ENCODE measurements at places on chromosomes 16 and 17.

DNA sequence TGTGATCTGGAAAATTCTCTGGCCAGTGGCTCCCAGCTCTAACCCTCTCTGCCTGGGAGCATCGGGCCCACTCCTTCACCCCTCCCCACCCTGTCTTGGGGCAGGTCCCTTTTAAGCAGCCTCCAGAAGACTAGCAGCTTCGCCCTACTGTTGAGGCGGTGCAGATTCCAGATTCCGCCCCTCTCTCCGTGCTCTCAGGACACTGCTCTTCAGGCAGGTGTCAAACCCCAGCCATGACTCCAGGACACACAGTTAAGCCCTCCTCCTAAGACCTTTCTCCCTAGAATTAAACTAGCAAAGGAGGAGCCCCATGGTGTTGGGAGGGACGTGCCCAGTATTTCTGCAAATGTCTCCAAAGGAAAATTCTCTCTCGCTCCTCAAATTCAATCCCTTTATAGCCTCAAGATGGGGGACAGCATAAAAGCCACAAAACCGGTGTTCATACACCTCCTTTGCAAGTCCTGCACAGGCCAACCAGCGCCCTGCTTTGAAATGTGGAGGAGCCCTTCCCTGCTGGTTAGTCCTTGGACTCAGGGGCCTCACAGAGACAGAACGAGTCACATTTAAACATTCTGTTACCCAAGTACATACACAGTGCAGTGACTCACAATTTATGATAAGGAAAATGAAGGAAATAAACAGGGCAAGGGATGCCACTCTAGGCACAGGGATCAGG, 7.2 kb downstream of the LPO start:
- DNase-seq, result no peak

GRCh38 chr16:19748389-19749168, 30.5 kb downstream of the IQCK start:
- DNase-seq, result no peak

DNA sequence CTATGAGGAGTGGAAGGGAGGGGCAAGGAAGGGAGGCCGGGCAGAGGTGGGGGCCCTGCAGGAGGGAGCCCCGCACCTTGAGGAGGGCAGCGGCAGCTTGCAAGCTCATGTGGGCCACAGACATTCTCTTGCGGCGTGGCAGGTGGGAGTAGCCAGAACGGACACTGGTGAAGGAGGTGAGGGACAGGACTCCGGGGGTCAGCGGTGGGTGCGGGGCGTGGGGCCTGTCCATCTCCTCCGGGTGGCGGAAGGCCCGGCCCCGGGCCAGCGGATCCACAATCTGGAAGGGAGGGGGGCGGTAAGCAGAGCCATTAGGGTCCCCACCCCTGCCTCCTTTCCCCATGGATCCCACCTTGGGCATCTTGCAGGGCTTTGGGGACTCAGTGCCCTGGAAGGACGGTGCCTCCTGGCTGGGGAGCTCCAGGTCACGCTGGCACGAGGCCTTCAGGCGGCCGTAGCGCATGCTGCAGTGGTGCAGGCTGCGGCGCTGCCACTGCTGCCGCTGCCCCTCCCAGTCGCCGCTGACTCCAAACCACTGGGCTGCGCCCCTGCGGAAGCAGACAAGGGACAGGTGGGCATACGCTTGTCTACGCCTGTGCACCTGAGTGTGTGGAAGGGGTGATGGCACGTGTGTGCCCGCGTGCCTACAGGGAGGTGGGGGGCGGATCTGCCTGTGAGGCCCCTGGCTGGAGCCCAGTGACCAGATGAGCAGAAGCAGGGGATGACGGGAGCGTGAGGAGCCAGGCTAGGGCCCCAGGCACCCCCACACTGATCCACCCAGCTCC, 11.5 kb downstream of the AANAT start:
- DNase-seq, result no peak

- no peak for DNase-seq
Observed at GRCh38 chr17:35299135-35299534, 56.3 kb downstream of the SLFN5 start.

Data from stimulated activated CD8-positive, alpha-beta memory T cell treated with anti-CD3 and anti-CD28 coated beads, Interleukin-4, amount 100 ng/mL, for 4 hours (primary cell).